ENCODE measurements at places on chromosomes 6 and 20.

DNA sequence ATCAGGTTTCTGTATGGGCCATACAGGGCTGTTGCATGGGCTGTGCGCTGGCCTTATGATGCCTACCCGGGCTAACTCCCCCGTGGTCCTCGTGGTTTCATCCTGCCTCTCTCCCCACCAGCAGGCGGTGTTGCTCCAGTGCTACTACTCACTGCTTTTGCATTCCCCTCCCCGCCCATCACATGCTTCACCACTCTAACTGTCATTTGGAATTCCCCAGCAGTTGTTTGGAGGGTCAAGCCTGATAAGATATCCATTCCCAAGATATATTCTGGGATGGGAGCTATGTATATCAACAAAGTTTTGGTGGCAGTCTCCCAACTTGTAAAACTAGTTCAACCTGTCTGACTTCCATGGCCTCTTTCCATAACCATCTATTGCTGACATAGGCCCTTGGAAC, 233.2 kb upstream of the SOX4 start:
- no peak for DNase-seq

DNA sequence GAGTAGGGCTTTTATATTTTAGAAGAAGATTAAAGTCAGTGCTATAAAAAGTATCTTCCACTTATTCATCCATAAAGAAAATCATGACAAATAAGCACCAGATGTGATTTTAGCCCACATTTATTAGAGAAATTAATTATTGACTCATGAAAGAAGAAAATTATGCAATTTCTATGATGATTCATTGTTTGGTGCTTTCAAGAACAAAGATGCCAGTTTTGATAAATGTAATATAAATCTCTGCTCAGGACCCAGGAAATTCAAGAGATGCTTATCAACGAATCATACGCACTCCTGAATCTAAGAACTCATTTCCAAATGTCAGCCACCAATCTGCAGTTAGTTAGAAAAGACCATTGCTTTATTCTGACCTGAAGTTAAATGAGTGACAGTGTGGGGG, 211.4 kb downstream of the ARHGAP18 start:
- no peak for DNase-seq

- peak; percentile 15 for DNase-seq
These were observed 210.6 kb upstream of the PLCB4 start for GRCh38 chr20:8858181-8858787.

GRCh38 chr20:56454754-56455153, 13.7 kb upstream of the RTF2 start:
- DNase-seq: no peak

GRCh38 chr6:132998418-132998817, 184.0 kb downstream of the RPS12 start:
- no peak for DNase-seq

DNA sequence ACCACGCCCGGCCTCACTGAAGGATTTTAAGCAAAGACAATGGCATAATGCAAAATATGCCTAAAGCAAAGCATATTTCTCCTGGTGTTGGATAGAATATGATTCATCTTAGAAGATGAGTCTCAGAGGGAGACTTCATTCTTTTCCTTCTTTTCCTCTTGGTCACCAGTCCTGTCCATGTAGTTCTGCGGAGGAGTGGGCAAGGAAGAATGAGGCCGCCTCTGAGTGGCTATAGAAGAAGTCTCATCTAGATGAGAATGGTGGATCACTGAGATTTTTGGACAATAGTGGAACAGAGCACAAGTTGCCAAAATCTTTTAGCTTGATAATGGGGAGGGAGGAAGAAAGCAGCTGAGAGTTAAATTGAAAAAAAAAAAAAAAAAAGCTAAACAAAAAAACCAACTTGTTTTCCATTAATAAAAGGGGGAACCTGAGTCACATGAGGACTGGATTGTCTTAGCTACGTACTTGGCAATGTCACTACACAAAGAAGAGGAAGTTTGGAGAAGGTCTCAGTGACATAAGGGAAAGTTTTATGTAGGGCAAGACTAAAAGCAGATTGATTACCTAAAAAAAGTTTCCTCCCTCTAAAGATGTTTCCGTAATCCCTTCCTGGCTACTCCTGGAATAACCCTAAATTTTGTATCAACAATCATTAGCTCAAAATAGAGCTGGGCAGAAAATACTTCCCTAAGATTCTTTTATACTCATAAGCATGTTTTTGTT, 6.0 kb downstream of the CD83 start:
- DNase-seq: no peak

GRCh38 chr6:168333039-168333438, 13.5 kb upstream of the DACT2 start:
- no peak for DNase-seq

DNA sequence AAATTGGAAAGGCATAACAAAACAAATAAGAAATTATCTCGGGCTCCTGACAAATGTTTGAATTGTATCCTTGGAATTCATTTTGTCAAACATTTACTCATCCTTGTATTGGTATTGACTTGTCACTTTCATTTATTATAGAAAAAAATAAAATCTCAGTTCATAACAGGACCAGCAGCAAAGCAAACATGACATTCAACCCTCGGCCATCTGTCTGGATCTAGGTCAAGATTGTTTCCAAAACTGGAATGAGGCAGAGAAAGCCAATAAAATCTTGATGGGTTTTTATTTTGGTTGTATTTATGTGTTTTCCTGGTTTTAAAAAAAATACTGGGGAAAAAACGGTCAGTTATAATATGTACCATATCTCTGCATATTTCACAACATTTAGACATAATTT, 42.9 kb upstream of the FABP7 start:
- DNase-seq: no peak

DNA sequence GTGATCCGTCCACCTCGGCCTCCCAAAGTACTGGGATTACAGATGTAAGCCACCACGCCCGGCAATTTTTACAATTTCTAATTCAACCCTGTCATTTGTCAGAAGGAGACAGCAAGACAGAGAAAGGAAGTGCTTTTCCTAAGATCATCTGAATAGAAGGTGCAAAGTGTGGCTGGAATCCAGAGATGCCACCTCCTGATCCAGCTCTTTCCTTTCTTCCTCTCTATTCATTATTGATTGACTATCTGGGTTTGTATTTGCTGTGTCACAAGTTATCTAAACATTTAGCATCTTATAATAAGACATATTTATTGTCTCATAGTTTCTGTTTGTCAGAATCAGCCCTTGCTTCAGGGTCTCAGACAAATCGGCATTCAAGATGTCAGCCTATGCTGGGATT, 217.7 kb downstream of the BCAS1 start:
- DNase-seq: no peak

DNA sequence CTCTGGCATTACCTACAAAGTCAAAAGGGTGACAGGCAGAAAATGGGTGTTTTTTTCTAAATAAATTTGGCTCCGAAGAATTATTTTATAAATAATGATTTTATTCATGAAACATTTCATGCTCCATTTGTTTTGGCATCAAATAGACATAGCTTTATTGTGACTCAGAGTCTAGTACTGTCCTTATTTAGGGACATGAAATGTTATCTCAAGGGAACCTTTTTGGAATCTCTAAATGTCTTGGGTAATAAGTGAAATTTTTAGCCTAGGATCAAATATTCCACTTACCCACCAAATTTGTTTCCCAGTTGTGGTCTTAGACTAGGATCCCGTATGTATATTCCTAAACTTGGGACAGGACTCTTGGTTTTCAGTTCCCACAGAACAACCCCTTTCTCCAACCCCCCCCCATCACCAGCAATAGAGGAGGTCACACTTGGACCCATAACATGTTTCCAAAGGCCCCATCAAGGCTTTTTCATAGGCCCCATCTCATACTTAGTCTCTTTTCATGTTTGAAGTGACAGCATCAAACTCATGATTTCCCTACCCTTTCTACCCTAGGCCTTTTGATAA, 81.8 kb downstream of the JAG1 start:
- no peak for DNase-seq

DNA sequence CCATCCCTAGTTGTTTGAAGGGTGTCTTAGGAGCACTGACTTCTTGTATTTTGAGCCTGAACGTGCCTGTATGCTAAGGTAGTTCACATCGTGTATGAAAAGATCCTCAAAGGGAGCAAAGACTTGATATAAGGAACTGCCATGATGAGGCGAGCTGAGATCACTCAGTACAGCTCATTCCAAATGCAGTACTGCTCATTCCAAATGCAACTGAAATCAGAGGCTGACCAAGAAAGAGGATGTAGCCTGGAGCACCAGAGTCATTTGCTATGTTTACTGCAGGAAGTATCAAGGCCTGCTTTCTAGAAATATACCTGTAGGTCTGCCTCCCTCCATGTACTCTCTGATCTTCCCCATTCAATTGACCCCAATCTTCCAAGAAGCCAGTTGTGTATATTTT, 832.2 kb downstream of the EYS start:
- no peak for DNase-seq

DNA sequence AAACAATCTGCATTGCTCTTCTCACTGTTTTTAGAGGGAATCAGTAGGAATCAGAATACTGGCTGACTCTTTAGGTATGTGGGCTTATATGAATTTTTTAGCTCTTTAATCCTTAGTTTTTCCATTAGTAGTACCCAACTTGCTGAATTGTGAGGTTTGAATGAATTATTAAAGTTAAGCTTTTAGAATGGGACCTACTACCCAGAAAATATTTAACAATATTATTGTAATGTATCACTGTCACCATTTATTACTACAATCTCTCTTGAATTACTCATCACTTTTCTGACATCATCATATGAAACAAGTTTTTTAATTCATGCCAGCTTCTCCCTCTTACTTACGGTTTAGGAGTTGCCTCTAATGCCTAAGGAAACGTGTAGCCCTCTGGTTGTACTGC, 212.7 kb downstream of the BCKDHB start:
- DNase-seq: no peak

GRCh38 chr20:32965581-32966373, 38.5 kb downstream of the SUN5 start:
- DNase-seq: no peak

- DNase-seq: no peak
These were observed 292.5 kb upstream of the STXBP5 start for GRCh38 chr6:146911635-146912215.

GRCh38 chr20:56627122-56628014, 1.7 kb upstream of the TFAP2C start:
- DNase-seq: no peak

DNA sequence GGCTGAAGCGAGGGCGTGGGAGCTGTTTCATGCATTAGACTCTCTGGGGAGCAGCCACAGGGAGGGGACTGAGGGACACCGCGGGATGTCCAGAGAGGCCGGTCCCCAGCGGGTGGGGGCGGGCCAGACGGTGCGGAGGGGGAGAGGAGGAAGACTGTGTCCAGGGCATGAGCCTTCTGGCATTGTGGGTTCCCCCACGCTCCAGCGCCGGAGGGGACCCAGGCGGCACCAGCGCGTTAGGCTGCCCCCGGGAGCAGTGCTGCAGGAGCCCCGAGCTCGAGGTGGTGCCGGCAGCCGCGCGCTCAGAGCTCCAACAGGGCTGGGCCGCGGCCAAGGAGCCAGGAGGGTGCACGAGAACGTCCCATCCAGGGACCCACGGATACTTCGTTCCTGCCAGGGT, 14.4 kb downstream of the SLC22A3 start:
- DNase-seq: no peak

DNA sequence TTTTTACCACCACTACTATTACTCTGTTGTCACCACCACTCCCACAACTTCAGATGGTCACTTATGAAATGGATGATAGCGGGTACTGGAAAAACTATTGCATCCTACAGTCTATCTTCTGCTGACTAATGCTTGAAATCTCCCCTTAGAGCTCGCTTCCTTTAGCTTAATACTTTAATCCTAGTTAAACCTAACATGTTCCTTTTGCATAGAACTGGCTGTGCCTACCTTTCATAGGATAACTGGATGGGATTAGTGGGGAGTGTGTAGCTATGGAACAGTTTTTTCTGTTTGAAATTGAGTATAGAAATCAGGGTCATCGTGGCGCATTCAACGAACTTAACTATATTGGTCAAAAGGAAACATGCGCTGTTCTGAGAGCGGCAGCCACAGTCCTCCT, 294.7 kb downstream of the FARS2 start:
- DNase-seq: no peak

- peak; percentile 79 for DNase-seq
These were observed 126.7 kb downstream of the UNC5CL start for GRCh38 chr6:40912158-40912946.

DNA sequence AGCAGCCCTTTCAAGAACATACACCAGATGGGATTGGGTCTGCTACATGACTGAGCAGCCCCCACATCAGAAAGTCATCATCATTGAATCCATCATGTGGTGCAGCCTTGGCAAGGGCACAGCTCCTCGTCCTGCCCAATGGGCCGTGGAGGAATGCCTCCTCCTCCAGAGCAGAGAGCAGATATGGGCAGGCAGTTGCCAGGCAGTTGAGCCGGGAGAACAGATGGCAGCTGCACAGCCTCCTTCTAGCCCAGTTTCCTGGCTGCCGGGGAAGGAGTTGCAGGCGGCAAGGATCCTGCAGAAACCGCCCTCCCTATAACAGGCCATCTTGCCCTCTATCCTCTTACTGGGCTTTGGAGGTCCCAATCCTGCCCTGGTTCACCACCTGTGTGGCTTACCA, 11.9 kb upstream of the ZFAND3 start:
- peak; percentile 24 for DNase-seq

DNA sequence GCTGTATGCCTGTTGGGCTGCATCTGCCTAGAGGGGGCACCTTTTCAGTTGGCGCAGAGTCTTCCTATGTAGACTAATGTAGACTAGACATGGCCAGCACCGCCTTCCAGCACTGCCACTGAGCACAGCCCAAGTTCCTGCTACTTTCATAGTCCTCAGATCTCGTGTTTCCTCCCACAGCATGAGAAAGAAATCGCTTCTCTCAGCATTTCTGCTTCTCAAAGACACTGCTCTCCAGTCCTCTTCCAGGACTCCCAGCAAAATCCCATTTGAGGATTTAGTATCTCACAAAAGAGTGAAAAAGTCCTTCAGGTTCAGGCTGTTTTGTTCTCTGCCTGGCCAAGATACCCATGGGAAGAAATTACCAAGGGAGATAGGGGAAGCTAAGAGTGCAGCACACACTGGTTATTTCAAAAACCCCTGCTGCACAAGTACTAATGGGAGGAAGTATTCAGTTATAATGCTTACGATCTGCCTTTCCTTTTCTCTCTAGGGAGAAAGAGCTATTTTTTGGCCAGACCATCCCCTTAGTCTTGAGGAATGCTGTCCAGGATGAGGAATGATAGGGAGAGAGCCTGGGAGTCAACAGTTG, 35.7 kb downstream of the OGFRL1 start:
- no peak for DNase-seq

- peak; percentile 93 for DNase-seq
These were observed 18.8 kb downstream of the MRAP2 start for GRCh38 chr6:84052204-84052882.

DNA sequence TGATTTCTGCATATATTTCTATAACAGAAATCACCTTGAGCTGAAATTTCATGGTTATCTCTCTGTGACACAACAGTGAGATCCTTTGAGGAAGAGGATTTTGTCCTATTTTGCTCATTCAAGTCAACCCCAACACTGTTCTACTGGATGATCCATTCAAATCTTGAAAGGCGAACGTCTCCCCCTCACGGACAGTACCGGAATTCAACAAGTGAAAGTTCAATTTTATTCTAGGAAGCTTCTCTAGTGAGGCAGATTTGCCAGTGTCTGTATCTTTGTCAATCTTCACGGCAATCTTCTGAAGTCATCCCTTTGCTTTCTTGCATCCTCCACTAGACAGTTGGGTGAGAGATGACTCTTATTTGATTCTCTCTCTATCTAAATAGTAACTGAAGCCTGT, 91.7 kb upstream of the PDE7B start:
- DNase-seq: no peak

GRCh38 chr6:148521586-148521985, 178.9 kb downstream of the SASH1 start:
- no peak for DNase-seq

GRCh38 chr6:52617087-52617486, 40.2 kb upstream of the TRAM2 start:
- no peak for DNase-seq

- DNase-seq: no peak
These were observed 49.9 kb downstream of the VEGFA start for GRCh38 chr6:43819958-43820357.

Data from lung (tissue), 17 donors.